ENCODE measurements at places on chromosomes 2 and 18.

DNA sequence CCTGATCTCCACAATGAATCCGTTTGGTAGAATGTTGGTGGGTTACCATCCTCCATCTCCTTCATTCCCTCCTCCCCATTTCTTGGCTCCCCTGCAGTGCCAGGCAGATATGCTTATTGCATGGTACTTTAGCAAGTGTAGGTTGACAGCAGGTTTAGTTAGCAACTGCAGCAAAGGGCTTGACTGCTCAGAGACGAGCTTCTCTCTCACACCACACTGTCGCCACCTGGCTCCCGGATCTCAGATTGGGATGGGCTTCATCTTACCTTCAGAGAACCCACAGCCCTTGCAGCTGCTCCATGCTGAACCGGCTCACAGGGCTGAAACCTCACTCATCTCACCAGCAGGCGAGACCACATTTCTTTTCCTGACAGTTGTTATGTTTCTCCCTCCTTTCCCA, 88.8 kb downstream of the VWA3B start:
- DNase-seq, result no peak

DNA sequence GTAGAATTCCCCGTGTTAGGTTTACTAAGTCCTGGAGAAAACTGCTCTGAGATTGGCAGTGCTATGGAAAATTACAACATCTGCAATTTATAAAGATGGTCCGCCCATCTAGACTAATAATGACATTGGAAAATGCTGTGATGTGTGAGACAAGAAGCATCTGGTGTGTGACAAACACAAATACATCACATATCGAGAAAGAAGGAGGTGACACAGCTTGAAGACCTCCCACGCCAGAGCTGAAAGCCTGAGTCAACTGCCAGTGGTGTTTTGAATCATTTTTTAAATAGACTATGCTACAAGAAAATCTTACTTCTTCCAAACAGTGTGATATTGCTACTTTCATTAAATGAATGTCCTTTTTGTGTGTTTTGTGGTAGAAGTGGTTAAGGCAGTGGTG, 8.6 kb upstream of the ANO7 start:
- no peak for DNase-seq

DNA sequence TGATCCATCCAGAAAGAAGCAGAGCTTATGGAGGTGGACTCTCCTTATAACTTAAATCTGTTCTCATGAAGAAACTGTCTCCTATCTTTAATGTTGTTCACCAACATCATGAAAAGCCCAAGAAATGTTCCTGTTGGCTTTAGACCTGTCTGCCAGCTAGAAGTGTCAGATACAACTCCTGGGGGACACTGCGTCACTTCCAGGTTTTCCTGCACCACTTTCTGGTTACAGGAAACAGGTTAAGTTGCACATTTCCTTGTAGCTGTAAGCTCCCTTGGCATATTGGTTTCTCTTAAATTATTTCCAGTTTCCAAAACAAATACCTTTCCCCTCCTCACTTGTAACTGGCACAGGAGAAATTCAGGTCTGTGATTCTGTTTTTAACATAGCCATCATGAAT, 2.9 kb downstream of the CEP68 start:
- DNase-seq, result no peak

- DNase-seq, result no peak
Observed at GRCh38 chr2:52145005-52145404, 1113.1 kb upstream of the NRXN1 start.

DNA sequence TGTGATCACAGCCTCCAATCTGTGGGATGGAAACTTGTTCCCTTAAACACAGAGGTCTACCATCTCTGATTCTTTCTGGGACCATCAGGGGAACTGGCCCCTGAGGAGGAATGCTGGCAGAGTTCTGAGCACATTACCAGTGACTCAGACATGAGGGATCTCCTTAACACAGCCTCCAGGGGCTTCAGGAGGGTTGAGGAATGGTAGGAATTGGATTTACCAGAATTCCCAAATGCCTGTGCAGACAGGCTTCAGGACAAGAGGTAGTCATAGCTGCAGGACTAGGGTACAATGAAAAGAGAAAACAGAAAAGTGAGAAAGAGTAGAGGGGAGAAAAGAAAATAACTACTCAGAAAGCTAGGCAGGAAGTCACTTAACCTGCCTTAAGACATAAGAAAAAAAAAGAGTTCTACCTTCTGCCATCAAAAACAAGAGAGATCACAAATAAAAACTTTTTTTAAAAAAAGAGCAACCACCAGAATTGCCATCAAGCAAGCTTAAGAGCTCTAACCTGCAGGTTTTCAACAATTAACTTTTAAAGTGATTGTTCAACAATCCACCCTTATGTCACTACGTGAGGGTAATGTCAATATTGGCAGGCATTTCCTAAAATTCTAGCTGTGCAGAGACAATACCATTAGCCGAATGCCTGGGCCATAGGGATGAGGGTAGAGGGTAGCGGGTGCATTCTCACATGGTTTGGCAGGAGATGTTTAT, 524.4 kb downstream of the BCL11A start:
- DNase-seq, result no peak

DNA sequence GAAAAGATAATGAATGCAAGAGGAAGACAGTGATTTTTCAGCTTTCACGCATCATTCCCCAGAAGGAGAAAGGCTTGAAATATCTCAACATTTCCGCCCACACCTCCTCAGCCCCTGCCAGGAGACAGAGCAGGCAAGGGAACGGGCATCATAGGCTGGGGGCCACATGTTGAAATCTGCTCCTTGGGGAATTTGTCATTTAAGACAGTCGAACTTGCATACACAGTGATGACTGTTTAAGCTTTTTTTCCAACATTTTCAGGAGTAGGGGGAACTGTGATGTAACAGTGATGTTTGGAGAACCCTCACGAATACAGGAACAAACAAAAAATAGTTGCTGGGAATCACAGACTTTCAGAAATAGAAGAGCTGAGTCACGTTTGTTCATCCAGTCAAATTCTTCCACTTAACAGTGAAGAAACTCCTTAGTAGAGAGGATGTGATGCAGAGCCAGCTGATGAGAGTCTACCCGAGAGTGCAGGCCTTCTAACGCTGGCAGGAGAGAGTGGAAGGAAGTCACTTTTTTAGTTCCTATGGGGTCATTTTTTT, 266.8 kb downstream of the ALPK2 start:
- DNase-seq, result no peak

GRCh38 chr2:213266421-213266820, 17.8 kb upstream of the SPAG16 start:
- no peak for DNase-seq
